Upper lobe of right lung (tissue), 1 donor: ENCODE measurements at places on chromosomes 1 and 21. TPM values are rescaled to one million over a fixed set of nuclear protein-coding genes. Genes with fewer than 3 reads are reported as not detected.

TNFRSF14 gene
- 133 TPM for total RNA-seq

RNPEP gene
- total RNA-seq, result 61.7 TPM

- DNase-seq, result no peak
Observed at GRCh38 chr1:182652933-182653332, 31.5 kb downstream of the RGS8 start.

DNA sequence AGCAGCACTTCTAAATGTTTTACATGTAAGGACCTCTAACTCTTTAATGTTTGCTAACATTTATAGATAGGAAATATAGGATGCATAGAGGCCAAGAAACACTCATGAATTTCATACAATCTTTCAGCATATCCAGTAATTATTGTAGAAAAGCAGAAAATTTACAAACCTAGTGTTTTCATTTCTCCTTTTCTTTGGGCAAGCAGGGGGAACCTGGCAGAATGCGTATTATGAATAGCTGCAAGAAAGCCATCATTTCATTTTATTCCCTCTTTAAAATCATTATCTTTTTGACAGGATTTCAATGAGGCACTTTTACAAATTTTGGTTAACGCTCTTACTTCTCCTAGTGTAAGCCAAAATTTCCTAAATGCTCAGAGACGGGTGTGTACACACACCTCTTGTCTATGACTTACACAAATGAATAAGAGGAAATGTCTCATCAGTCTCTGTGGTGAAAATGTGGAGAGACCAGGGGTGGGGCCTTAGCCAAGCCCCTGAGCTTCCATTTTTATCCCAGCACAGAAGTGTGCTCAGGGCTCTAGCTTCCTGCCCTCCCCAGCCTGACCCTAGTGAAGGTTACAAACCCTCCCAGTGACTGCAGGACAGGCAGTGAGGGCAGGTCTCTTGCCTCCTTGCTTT lies 91.6 kb downstream of the LRRC8C start:
- DNase-seq, result no peak

- no peak for DNase-seq
Observed at GRCh38 chr1:9238550-9238949, 4.0 kb downstream of the H6PD start.

DNA sequence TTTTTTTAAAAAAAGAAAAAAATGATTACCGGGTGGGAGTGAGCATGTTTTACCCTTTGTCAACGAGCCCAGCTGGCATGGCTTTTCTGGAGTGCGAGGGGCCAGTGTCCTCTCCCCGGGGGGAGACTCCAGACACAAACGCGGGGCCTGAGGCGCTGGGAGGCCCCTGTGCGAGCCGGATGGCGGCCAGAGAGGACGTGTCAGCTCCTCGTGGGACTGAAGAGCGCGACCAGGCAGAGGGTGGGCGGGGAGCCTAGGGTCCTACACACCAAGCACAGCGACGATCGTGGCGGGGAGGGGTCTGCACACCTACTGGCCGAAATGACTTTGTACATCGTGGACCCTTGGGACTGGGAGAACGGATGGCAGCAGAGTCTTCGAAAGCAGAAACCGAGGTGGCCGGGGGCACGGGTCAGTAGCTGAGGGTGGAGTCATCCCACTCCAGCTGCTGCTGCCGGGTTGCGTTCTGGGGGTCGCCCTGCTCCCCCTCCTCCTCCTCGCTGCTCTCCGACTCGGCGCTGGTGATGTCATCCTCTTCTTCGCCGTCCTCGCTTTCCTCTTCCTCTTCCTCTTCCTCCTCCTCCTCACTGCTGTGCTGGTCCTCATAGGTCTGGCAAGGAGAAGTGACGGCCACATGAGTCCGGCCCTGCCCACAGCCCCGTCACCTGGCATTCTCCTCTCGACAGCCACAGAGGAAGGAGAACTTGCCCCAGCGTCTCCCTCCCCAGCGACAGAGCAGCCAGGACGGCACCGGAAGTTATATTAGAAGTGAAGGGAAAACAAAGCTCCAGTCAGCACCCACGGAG lies 78.8 kb downstream of the PIK3CD start:
- DNase-seq, result peak; percentile 85

DNA sequence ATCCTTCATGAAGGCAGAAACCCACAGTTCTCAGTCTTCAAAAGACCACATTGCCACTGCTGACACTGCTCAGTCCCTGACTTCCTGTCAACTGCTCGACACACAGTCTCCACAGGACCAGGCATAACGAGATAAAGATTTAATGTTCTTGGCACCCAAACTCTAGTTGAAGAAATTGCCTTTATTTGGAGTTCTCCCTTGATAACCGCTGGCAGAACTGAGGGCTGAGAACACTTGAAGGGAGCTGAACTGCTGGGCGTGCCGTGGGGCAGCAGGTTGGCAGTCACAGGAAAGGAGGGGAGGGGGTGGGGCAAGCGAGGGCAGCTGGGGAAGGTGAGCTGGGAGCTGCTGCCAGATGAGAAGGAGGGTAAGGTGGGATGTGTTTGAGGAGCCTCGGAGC lies 15.9 kb downstream of the HENMT1 start:
- no peak for DNase-seq

DNA sequence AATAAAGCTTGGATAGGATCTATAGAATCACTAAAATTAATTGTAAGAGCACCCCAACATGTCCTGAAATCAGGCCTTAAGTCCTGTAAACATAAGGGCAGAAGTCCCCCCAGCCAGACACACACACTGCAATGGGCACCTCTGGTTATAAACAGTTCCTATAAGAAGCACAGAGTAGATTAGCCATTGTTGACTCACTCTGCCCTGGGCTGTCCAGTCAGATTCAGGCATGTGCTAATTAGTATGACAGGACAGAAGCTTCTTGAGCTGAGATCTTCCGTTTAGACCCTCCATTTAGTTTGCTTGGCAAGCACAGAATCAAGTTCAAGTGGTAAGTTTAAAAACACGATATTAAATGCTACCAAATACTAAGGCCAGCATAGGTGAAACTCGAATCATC lies 11.8 kb upstream of the DENND1B start:
- DNase-seq, result no peak

DNA sequence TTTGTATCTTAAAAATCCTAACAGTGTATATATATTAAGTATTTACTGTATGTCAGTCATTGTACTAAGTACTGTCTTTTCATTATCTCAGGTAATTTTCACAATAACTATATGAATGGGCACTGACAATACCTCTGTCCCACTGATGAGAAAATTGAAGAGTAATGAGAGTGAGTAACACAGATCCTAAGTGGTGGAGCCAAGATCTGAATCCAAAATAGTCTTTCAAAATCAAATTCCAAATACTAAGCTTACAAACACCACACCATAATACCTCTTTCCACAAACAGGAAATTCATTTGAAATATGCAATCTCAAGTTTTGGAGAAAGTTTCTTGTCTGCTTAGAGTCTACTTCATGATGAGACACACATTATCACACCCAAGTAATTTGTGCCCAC lies 105.9 kb upstream of the EDEM3 start:
- DNase-seq, result no peak

GRCh38 chr1:161933592-161934588 lies 89.8 kb downstream of the OLFML2B start:
- DNase-seq, result no peak
